ENCODE measurements at places on chromosomes 1 and 21. TPM values are rescaled to one million over a fixed set of nuclear protein-coding genes. Genes with fewer than 3 reads are reported as not detected.

The SAMD11 gene
- total RNA-seq, result not detected

The LRRC71 gene
- total RNA-seq, result not detected

The LCE2A gene
- 0.71 TPM for total RNA-seq

The EPB41 gene
- 16.8 TPM for total RNA-seq

The TSPAN2 gene
- 0.32 TPM for total RNA-seq

The KCND3 gene
- total RNA-seq, result 0.10 TPM

The LY9 gene
- total RNA-seq, result not detected

The SNRPE gene
- total RNA-seq, result 184 TPM

The MRPL20 gene
- total RNA-seq, result 150 TPM

The POU3F1 gene
- total RNA-seq, result 0.14 TPM

The CFHR5 gene
- total RNA-seq, result not detected

The TFF2 gene
- not detected for total RNA-seq

The LRRIQ3 gene
- 2.1 TPM for total RNA-seq

The PGD gene
- total RNA-seq, result 190 TPM

The NECTIN4 gene
- total RNA-seq, result 1.2 TPM

The OR10Z1 gene
- total RNA-seq, result not detected

The STUM gene
- not detected for total RNA-seq

The OLFM3 gene
- not detected for total RNA-seq

The KCNK2 gene
- total RNA-seq, result 0.31 TPM

The CHD5 gene
- 0.10 TPM for total RNA-seq

The PKP1 gene
- total RNA-seq, result 153 TPM

The ALPL gene
- not detected for total RNA-seq
